ENCODE measurements at places on chromosomes 12 and 14.

DNA sequence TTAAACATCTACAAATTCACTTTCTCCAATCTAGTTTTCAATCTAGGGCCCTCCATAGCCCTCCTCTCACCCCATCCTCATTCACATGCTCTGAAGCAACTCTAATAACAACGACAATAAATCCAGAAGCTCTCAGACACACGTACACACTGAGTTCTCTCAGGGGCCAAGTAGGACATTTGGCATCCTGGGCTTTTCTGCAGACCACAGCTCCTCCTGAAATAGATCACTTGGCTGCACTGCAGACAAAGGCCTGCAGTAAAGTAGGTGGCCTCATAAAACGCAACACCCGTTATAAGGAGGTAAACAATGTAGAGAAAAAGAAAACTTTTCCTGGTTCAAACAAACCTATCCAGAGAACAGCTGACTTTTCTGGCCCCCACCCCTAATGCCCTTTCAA lies 111.2 kb downstream of the TMTC1 start:
- DNase-seq, result no peak

- no peak for DNase-seq
Observed at GRCh38 chr14:34347683-34348082, 114.4 kb downstream of the SPTSSA start.

GRCh38 chr12:89477633-89478279 lies 46.8 kb downstream of the GALNT4 start:
- no peak for DNase-seq

DNA sequence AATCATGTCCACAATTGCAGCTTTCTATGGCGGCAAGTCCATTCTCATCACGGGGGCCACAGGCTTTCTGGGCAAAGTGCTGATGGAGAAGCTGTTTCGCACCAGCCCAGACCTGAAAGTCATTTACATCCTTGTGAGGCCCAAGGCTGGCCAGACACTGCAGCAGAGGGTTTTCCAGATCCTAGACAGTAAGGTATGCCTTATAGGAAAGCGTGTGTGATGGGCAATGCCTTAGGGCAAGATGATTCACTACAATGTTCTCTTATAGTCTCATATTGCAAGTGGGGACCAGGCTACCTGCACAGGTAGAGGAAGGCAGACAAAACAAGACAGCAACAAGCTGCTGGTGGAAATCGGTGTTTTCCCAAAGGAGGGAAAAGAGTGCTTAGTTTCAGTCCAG lies 110.5 kb downstream of the ERGIC2 start:
- DNase-seq, result no peak

GRCh38 chr12:24838531-24838950 lies 110.4 kb downstream of the BCAT1 start:
- no peak for DNase-seq

DNA sequence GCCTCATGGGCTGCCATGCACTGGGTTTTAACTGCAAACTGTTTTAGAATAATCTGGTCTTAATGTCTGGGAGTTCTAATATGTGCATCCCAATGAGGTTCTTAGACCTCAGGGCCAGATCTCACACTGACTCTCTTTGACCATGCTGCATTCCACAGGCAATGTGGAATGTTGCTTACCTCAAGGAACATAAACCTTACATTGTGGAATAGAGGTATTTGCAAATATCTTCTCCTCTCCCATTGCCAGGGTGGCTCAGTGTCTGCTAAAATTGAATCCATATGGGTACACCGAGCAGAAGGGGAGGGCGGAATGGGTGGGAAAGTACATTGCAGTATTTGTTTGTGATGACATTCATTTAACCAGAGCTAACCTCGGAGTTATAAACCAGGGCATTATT lies 78.6 kb downstream of the CHST11 start:
- no peak for DNase-seq

- DNase-seq, result no peak
Observed at GRCh38 chr12:47038270-47038748, 41.1 kb upstream of the PCED1B start.

DNA sequence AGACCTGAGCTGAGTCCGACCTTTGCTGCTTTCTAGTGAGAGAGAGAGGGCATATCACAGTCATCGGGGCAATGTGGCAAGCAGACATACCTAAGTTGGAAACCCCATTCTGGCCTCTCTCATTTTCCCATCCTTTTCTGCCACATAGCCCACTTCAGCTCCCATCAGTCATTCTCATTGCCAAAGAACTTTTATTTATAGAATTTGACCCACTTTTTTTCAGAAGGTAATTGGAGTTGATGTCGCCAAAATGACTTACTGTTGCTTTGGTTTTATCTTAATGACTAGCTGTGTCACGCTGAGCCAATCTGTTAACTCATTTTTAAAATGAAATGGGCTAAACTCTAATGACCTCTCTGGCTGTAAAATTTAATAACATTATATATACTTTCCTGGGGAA lies 63.9 kb upstream of the RMST start:
- no peak for DNase-seq

DNA sequence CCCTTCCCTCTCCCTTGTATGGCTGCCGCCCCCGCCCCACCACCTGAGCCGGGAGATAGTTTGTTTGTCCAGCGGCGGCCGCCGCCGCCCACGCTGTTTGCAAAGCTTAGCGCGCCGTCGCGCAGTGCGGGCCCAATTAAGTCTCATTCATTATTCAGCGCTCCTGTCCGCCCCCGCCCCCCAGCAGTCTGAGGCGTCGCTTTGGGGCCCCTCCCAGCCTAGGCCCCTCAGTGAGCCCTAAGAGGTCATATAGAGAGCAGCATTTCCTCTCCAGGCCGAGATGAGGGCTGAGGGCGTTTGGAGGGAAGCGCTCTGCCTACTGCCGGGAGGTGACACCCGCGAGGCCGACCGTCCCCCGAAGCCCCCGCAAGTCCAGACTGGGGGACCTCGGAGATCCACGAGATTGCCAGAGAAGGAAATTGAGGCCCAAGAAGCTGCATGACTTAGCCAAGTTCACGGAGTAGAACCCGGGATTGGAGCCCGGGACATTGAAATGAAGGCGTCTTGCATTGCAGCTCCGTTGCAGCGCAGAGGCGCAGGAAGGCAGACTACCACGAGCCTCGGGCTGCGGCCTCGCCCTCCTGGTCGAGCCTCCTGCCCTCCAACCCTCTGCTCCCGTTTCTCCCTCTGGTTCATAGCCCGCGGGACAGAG lies at the start of gene DNAJC22:
DNAJC22 (plus strand) TSS at position 230 of the 652 bp plus-strand sequence. CDS start 1,985 bp downstream, outside the sequence.
- peak; percentile 66 for DNase-seq

DNA sequence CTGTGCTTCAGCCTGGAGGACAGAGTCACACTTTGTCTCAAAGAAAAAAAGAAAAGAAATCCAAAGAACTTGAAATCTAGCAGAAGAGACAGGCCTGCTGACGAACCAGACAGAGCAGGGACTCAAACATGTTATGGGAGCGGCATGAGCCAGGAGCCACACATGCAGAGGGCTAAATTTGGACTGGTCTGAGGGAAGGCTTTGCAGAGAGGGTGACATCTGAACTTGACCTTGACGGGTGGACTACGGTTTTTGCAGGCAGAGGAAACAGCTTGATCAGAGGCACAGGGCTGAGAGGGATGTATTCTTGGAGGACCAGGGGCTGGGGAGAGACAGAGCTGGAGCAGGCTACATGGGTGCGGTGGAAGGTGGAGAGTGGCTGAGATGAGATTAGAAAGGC lies 20.5 kb upstream of the SLC24A4 start:
- DNase-seq, result no peak

DNA sequence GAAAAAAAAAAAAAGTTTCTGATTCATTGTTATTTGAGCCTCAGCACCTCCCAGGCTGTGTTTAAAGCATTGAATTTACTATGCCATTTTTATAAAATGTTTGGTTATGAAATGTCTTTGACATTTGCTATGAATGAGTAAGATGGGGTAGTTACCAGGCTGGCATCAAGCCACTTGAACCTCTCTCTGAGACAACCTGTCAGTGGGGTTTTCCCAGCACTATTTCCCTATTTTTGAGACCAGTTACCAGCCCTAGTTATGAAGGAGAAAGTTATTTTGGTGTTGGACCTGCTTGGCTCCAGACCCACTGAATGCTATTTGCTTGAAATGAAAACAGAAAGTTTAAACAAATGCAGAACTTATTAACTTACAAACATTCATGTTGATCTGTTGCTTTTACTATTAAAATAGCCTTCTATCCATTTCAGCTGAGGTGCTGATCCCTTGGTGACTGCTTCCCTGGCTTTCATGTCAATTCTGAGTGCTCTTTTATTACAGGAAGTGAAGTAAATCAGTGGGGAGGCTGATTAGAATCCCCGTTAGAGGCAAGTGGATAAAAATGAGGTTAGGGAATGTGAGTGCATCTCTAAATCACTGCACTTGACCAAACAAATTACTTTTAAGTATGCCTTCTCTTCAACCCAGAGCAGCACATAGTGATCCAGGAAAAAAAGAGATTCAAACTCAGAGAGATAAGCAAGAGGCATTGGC lies 37.8 kb downstream of the LLPH start:
- DNase-seq, result no peak

DNA sequence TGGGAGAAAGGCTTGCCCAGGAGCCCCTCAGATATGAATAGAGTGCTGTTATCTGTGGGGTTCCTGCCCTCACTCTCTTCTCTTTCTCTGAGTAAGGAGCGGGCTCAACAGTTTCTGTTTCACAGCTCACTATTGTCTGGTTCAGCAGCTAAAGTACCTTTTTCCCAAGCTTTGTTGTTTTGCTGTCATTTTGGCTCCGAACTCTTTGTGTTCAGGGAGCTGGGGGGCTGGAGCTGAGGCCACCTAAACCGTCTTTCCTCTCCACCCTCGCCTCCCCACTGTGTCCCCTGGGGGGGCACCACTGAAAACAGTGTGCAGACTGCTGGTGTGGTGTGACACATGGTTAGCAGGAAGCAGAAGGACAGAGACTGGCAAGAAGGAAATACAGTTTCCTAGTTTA lies 51.4 kb downstream of the FBXW8 start:
- DNase-seq, result no peak

GRCh38 chr14:53390008-53390407 lies 236.9 kb upstream of the DDHD1 start:
- no peak for DNase-seq

GRCh38 chr14:38145142-38145541 lies 62.6 kb upstream of the SSTR1 start:
- DNase-seq, result no peak

DNA sequence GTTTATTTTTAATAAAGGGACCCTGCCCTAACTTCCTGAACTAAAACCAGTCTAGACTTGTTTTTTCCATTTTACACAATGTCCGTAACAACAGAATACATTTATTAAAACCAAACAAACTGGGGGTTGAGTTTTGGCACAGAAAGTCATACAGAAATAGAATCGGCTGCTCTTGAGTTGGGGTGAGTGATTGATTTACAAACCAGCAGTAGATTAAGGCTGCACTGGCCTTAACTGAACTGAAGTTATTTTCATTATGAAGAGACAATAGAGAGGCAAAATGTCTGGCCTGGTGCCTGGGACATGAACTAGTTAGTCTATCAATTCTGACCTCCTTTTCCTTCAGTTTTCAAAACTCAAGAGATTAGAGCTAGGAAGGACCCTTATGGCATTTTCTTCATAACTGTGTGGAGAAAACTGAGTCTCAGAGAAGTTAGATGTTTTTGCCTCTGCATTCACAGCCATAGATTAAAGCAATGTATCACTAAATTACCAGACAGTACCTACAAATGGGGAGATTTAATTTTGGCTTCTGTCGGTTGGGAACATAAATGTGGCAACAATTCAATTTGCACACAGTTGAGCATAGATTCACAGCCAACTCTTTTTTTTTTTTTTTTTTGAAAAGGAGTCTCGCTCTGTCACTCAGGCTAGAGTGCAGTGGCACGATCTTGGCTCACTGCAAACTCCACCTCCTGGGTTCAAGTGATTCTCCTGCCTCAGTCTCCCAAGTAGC lies 19.8 kb upstream of the MGP start:
- no peak for DNase-seq

GRCh38 chr12:52015532-52016041 lies 8.8 kb downstream of the TAMALIN start:
- no peak for DNase-seq

DNA sequence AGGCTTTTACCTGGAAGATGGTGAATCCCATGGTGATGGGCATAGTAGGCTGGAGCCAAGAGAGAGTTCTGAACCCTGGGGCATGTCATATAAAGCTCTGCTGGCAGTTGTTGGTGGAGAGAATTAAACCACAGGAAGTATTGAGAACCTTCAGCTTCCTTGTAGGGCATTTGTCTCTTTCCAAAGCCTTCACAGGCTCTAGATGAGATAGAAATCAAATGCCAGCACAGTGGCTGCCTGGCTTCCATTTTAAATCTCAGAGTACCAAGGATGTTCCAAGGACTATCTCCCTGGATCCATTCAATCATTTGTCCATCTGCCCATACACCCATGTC lies 369.6 kb downstream of the DPF3 start:
- DNase-seq, result no peak

GRCh38 chr12:14540801-14541462 lies 26.8 kb downstream of the PLBD1 start:
- DNase-seq, result no peak

- DNase-seq, result no peak
Observed at GRCh38 chr14:80388980-80389711, 177.8 kb upstream of the DIO2 start.

GRCh38 chr12:22684140-22685118 lies 59.5 kb downstream of the ETNK1 start:
- no peak for DNase-seq

DNA sequence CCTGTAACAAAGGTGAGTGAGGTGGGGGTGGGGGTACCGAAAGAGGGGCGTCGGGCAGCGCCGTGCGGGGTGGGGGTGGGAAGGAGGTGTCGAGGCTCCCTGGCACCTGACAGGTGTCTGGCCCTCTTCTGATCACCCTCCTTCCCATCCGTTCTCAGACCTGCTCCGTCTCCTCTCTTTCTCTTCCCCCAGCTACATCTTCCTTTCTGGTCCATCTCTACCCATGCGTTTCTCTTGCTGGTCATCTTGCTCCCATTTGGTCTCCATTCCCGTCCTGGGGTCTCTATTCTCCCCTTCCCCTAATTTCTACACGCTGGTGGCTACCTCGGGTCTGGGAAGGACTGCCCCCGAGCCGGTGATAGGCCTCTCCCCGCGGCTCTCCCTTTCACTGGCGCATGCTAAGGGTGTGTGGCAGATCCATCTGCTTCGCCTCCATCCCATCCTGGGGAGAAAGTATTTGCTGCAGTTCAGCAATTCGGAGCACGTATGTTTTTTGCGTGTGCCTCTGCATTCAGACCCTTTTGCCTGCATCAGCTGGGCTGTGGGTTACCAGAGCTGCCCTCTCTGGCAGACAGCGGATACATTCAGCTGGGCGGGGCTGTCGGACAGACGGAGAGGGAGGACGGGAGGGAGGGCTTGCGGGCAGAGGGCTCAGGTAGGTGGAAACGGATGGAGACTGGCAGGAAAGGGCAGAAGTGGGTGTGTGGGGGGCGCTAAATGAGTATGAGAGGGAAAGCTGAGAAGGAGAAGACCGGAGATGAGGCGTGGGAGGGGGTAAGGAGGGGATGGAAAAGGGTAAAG lies 730 bp downstream of the CLSTN3 start:
- DNase-seq, result peak; percentile 74

- no peak for DNase-seq
Observed at GRCh38 chr12:63905544-63905943, 61.0 kb downstream of the SRGAP1 start.

- DNase-seq, result no peak
Observed at GRCh38 chr12:107467716-107468115, 217.9 kb upstream of the PWP1 start.

- no peak for DNase-seq
Observed at GRCh38 chr12:88044035-88044434, 14.8 kb upstream of the C12orf50 start.

- DNase-seq, result no peak
Observed at GRCh38 chr14:52129721-52130120, 60.9 kb upstream of the NID2 start.

GRCh38 chr12:28710882-28711281 lies 438.2 kb upstream of the FAR2 start:
- DNase-seq, result no peak

Data from glutamatergic neuron (in vitro differentiated cells).